ENCODE measurements at places on chromosomes 6 and 20.

DNA sequence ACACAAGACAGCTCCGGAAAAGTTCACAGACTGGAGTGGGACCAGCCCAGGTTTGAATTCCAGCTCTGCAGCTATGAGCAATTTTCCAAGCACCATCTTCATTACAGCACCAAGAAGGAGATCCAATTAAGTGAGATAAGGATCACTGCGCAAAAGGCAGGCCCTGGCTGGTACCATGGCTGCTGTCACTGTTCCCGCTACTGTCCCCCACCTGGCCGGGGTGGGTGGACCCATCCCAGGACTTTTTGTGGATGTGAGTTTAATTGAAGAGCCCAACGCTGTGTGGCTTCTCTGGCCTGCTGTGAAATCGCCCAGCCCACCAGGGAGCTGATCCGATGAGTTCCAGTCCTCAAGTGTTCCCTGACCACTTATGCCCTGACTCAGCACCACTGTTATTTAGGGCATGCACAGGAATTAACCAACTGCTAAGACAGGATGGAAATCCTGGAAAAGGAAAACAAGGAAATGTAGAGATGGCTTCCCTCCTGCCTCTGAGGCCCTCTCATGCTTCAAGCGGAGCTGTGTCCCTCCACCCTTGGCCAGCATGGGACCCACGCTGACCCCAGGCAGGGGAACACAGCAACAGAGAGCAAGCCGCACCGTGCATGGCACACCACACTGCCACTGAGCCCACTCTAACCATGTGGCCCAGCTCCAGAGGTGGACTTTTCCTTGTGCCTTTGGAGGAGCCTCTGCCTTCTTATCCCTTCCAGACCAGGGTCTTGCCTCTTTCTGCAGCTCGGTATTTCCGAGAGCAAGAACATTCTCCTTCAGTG, 150.0 kb upstream of the CST7 start:
- no peak for DNase-seq

GRCh38 chr6:20936949-20937348, 402.7 kb downstream of the CDKAL1 start:
- DNase-seq: no peak

GRCh38 chr6:154202339-154202738, 154.3 kb downstream of the IPCEF1 start:
- DNase-seq: no peak

DNA sequence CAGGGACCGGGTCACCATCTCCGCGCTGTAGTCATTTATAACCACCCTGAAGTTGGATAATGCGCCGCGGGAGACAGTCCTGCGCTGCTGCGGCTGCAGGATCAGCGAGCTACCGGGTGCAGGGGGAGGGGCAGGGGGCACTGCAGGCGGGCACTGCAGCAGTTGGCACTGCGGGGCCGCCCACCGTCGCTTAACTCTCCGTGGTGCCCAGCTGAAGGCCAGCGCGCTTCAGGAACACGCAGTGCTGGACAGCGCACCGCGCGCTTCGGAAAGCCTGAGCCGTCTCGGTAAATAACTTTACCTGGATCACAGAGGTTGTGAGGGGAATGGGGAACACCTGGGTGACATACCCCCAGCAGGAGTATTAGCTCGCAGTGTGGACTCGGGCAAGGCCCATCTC, 12.4 kb upstream of the LRFN2 start:
- no peak for DNase-seq

DNA sequence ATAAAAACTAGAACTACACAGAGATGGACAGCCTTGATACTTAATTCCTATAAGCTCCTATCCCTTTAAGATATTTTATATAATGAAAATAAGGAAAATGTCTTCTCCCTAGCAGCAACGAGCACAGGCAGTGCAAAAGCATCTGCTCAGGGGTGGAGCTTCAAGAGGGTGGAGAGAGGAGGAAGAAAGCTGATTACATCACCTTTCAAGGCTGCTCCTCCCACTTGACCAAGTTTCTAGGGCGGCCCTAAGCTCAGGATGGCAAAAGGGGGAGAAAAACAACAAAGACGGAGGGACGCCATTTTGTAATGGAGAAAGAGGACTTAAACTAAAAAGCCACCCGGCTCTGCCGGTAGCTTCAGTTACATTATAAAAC, 2.2 kb downstream of the PPP1R10 start:
- DNase-seq: peak; percentile 97
